ENCODE measurements at places on chromosomes 13 and 19.
A peak's percentile ranks its signal among the peaks of the same experiment; 100 is the strongest.

DNA sequence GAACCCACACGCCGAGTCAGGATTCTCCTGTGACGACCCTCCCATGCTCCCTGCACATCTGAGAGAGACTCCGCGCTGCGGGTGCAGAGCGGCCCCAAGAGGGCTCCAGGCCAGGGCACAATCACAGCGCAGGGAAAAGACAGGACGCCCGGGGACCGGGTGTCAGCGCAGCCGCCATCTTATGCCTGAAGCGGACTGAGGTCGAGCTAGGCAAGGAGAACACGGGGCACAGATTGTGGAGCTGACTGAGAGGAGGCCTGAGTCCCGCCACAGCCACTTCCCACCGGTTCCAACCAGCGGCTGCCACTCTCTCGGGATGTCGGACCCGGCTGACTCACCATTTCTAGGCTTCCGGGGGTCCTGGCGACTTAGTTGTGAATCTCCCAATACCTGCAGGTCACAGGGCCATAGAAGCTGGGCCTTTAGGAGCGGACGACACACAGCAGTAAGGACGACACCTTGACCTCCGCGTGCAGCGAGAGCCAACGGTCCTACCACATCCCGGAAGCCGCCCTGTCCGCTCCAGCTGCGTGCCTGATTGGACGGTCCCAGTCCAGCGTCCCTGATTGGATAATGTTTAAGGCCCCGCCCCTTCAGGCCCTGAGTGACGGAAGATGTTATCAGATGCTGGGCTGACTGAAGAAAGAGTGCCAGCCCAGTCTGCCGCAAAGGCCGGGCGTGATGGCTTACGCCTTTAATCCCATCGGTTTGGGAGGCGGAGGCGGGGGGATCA lies at the start of gene ZNF728:
TSS of gene ZNF728 (minus strand) at position 487 of the 733 bp plus-strand sequence. CDS start at position 341, 146 bp downstream.
- peak; percentile 56 for DNase-seq

GRCh38 chr13:64052521-64052920 lies 2636.9 kb upstream of the PCDH20 start:
- DNase-seq, result no peak

DNA sequence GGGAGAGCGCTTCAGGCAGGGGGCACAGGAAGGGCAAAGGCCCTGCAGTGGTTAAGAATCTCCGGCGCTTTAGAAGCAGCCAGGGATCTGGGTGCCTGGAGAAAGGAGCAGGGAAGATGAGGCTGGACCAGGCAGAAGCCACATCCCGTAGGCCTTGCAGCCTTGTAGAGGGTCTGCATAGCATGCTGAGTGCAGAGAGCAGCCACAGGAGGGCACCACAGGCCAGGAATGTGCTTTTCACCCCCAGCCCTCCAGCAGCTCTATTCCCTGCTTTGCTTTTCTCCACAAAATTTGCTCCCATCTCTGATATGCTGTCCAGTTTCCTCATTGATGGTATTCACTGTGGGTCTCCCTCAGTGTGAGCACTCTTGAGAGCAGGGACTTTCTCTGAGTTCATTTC lies 5.7 kb downstream of the WDR62 start:
- no peak for DNase-seq

- peak; percentile 90 for DNase-seq
Observed at GRCh38 chr19:52369559-52370340, at the start of gene ZNF880. Gene ZNF880, plus strand, starts transcription at chr19:52369923. Its CDS starts 43 bp downstream, at chr19:52369966.

- DNase-seq, result no peak
Observed at GRCh38 chr19:18089726-18090125, 3.0 kb upstream of the IL12RB1 start.

- DNase-seq, result no peak
Observed at GRCh38 chr19:52533901-52534300, 6.4 kb downstream of the ZNF808 start.

- no peak for DNase-seq
Observed at GRCh38 chr19:7349231-7349591, 474 bp downstream of the ARHGEF18 start.

- no peak for DNase-seq
Observed at GRCh38 chr13:25874907-25875306, 176.9 kb downstream of the SHISA2 start.

DNA sequence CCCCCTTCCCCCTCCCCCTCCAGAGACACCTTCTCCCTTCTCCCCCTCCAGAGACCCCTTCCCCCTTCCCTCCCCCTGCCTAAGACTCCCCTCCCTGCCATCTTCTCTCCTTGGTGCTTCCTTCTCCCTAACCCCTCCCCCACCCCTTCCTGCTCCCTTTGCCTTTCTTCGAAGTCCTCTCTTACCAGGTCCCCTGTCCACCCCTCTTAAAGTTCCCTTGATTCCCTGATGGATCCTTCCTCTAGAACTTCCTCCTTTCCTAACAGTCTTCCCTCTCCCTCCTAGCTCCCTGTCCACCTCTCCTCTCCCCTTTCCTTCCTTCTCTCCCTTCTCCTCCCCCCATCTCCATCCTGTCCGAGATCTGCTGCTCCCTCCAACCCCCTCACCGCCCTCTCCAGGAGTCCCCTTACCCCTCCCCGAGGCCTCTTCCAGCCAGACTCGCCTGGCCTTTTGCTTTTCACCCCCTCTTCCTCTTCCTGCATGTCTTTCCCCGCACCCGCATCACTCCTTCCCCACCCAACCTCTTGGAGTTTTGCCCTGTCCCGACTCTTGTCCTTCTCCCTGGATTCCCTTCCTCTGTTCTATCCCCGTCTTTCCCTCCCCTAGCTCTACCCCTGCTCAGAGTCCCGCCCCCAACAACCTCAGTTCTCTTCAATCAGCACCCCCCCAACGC lies 3.1 kb downstream of the TNFSF9 start:
- DNase-seq, result no peak

DNA sequence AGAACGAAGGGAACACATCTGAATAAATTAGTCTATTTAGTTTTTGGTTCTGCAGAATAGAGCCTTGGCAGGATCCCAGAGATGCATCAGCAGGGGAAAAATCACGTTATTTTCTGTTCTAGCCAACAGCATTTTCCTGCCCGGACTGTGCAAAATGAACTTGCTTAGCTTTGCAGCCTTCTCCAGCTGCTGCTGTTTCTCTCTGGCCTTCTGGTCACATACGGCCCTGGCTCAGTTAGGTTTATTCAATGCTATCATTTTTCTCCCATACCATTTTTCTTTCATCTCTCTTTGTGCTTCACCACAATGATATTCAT lies 110.4 kb upstream of the KL start:
- no peak for DNase-seq

DNA sequence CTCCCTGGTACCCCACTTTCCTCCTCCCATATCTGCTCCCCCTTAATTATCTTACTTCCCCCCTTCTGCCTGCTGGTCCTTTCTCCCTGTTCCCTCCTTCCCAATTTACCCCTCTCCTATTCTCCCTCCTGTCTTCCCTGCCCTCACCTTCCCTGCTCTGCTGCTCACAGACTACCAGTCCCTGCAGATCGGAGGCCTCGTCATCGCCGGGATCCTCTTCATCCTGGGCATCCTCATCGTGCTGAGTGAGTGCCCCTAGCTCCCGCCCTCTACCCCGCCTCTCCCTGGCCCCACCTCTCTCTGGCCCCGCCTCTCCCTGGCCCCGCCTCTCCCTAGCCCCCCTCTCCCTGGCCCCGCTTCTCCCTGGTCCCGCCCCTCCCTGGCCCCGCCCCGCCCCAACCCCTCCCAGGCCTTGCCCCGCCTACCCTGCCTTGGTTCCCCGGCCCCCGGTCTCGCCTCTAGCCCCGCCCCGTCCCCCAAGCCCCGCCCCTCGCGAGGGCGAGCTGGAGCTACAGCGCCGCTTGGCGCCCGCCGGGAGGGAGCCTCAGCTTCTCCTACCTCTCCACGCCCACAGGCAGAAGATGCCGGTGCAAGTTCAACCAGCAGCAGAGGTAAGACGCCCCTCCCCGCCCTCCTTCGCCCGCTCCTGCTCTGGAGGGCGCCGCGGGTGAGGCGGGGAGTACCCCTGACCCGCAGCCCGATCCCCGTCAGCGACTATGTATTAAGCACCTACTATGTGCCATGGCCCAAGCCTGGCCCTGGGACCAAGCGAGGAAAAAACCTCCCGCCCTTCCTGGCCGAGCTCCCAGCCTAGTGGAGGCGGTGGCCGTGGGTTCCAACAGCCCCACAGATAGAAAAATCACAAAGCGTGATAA lies 1.9 kb upstream of the FXYD7 start:
- peak; percentile 69 for DNase-seq

GRCh38 chr13:33761740-33762139 lies 56.2 kb upstream of the RFC3 start:
- DNase-seq, result peak; percentile 95

DNA sequence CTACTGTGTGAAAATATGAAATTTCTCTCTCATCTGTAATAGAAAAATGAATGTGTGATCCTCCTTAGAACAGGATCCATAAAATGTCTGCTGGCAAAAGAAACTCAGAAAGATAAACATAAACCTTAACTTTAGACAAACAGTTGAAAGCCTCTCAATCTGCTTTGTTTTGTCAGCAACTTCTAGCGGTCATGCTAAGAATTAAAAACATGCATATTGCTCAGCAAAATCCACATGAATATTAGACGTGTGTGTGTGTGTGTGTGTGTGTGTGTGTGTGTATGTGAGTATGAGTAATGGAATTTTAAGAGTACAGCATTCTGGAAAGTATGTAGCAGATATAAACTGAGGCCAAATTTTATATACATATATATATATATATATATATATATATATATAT lies 1779.2 kb upstream of the MIR17HG start:
- DNase-seq, result no peak

DNA sequence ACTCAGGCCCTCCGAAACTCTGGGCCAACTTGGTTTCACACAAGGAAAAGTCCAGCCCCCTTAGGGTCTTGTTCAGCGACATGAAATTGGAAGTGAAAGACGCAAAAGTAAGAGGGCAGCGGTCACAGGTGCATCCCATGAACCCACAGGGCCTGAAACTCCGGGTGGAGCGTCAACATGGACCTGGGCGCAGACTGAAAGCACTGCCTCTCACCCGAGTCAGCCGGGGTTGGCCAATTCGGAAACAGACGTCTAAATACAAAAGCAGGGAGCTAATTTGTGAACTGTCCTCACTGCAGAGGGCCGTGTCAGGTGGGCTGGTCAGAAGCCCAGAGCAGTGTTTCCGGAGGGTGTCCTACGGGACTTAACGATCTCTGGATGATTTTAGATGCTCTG lies 26.7 kb downstream of the ADPRHL1 start:
- no peak for DNase-seq

DNA sequence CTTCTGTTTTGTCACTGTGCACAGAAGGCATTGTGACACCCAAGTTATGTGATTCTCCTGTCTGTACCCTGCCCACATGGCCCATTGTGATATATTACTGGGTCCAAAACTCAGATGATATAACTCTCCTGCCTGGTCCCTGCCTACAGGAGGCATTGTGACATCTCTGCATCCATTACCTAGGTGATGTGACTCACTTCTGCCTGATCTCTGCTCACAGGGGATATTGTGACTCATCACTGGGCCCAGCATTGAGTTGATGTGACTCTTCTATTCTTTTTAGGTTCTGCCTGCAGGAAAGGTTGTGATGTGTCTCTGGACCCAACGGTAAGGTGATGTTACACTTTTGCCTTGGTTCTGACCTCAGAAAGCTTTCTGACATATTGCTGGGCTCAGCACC lies 67.9 kb upstream of the ZNF724 start:
- DNase-seq, result no peak

DNA sequence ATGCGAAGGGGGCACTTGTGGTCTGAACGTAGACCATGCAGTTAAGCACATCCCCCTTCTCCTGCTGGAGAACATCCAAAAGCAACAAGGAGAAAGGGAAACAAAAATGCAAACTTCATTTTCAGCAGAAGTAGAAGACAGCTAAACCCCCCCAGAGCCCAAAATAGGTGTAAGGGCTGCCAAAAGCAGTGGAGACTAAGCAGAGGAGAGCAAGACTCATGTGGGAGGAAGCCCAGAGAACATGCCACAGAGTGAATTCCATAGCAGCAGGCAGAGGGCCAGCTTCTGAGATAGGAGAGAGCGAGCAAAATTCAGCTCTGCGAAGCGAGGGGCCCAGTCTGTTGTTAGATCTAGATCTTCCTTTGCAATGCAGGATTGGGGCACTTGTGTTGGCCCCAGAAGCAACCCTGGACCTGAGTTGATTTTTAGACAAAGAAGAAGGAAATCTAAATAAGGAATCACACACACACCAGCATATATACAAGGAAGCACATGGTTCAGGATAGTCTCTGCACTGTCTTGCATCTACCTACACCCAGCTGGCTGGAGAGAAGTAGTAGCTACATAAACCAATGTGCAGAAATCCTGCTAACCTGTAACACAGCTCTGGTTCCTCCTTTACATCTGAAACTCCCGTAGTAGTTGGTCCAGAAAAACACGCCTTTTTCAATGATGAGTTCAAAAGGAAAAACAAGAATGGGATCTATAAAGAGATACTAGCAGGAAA lies 199.6 kb downstream of the SPRY2 start:
- DNase-seq, result no peak

DNA sequence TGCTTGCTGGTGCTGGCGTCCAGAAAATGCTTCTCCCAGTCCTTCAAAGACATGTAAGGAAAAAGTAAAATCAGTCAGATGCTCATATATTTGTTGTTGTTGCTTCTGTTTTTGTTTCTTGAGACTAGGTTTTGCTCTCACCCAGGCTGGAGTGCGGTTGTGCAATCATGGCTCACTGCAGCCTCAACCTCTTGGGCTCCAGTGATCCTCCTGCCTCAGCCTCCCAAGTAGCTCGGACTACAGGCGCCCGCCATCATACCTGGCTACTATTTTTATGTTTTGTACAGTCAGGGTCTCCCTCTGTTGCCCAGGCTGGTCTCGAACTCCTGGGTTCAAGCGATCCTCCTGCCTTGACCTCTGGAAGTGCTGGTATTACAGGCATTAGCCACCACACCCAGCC lies 11.0 kb upstream of the EPS15L1 start:
- no peak for DNase-seq

DNA sequence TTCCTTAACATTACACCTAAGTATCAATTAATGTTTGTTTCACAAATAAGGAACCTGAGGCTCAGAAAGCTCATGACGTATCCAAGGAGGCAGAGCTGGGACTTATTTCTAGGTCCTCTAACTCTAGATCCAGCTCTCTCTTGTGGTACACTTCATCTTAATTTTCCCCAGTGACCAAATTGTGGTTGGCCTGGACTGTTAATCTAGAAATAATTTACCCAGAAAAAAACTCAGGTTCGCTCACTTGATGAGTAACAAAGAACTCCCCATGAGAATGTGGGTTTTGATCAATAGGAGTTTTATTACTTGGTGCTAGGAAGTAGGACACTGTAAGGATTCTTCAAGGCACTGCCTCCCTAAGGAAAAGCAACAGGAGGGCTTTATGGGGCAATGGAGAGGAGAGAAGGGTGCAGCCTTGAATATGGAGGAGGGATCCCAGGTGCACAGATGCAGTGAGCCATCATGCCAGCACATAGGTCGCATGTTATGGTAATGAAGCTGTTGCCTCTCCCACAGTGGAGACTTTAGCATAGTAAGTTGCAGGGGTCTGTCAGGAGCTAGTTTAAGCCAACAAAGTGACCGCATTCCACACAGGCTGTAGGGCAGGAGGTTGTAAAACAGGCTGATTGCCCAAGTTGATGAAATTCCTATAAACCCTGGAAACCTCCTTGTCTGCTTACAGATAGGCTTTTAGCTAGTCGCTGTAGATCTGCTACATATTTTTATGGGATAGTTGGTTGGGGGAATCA lies 14.7 kb downstream of the RAP2A start:
- DNase-seq, result no peak

Data from NCI-H146 (cell line).